ENCODE measurements at places on chromosomes 11 and 22.

DNA sequence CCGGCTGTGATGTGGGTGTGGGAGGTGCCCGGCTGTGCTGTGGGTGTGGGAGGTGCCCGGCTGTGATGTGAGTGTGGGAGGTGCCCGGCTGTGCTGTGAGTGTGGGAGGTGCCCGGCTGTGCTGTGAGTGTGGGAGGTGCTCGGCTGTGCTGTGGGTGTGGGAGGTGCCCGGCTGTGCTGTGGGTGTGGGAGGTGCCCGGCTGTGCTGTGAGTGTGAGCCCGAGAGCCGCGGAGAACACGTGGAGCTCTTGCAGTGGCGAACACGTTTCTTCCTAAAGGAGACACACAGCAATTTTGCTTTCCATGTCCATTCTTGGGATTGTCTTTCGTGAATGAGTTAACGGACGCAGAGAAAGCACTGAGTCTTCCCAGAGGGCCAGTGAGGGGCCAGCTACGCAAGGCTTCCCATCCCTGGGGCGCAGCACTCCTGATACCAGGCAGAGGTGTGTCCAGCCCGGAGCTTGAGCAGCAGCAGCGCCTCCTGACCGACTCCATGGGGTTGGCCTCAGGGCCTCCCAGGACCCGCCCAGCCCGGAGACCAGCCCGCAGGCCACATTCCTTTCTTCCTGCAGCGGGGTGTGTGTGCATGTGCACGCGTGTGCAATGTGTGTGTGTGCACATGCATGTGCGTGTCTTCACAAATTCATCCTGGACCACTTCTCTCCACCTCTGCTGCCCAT, 245.0 kb upstream of the B3GAT1 start:
- DNase-seq, result no peak

DNA sequence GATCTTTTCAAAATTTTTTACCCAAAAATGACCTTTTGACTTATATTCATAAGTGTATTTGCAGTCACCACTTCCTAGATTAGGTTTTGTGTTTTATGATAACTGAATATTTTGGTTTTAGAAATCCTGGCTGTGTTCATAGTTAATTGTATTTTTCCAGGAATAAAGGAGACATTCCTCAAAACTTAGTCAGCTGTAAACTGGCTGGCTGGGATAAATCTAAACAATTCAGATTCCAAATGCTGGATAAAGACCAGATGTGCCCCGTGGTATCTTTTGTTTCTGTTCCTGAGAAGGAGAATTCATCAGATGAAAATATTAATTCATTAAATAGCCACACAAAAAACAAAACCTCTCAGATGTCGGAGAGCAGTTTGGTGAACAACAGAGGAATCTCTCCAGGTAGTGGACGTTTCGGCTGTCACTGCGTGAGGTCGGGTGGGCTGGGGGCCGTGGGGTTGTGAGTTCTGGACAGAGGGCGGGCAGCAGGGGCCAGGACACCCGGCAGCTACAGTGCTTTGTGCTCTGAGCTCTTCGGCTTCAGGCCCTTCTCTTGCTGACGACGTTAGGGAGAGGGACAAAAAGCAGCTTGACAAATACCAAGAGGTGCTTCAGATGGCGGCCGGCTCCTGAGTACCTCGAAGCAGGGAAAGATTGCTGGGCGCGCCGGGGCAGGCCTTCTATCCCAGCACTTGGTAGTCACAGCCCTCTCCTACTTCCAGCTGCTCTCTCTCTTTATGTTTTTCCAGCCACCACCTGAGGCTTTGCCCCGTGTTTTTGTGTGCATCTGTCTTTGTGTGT, 24.6 kb downstream of the MOV10L1 start:
- DNase-seq, result no peak

DNA sequence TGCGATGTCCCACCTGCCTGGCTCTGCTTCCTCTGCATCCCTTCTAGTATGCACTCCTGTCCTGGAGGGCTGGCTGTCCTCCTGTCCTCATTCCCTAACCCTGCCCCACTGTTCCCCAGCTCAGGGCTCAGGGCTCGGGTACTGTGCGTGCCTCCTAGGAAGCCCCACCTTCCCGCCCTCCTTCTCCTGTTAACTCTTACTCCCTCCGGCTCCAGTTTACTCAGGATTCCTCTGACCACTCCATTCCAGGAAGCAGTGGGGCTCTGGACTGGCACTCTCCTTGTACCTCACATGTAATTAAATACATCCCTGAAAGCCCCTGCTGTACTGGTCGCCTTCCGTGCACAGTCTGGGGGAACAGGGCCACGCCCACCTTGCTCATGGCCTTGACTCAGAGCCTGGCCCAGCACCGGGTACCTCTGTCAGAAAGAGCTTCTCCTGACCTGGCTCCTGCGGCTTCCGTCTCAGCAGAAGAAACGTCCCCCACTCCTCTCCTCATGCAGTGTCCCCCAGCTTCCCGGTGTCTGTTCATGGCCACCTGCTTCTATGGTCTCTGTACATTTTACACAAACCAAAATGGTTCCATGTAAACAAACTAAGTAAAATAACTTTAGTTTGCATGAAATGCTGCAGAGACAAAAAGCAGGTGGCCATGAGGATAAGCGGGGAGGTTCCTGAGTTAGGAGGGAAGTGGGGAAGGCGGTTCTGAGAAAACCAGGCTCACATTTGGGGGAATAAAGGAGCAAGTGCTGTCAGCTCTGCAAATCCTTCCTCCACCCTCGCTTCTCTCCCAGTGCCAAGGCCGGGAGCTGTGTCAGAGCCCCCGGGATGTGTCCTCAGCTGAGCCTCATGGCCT, 445.9 kb downstream of the BRD1 start:
- DNase-seq, result no peak

DNA sequence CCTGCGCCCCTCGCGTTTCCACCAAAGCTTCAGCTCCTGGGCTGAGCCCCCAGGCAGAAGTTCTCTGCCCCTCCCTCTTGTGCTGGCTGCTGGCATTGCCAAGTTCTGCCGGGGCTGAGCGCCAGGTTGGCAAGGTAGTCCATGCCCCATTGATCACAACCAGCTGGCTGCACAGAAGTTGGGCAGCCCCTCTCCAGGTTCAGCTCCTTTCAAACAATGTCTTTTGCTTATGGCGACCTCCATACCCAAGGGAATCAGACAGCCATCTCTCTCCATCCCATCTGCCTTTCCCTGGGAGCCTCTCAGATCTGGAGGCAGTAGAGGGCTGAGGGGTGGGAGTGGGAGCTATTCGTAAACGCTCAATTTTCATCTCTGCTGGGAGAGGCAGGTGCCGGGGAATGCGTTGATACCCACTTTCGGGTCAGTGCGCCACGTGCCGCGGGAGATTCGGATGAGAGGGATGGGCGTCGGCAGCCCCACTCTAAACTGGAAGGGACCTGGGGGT, 1.5 kb downstream of the ADAMTS8 start:
- DNase-seq, result no peak

- DNase-seq, result no peak
Measured at GRCh38 chr11:63682066-63683021, 1.0 kb downstream of the RTN3 start.

GRCh38 chr11:35746356-35747153, 84.0 kb downstream of the TRIM44 start:
- no peak for DNase-seq

DNA sequence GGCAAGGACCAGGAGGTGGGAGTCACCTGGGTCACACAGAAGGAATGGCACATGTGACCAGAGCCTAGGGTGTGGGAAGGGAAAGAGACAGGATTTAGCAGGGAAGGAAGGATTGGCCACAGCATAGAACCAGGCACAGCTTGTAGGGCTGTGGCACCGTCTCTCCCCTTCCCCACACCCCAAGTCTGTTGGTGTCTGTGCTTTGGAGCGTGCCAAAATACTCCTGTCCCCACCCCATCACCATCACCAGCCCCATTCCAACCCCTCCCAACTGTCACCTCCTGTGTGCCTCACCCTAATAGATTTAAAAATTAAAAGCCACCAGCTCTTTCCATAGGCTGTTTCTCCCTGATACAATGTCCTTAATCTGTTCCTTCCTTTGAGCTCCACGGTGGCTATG, 18.2 kb downstream of the SGSM1 start:
- DNase-seq, result no peak

- DNase-seq, result no peak
Measured at GRCh38 chr11:2541881-2542361, 97.1 kb downstream of the KCNQ1 start.

GRCh38 chr11:10317151-10317755, 12.4 kb downstream of the ADM start:
- no peak for DNase-seq

- no peak for DNase-seq
Measured at GRCh38 chr11:71245601-71246391, 6.6 kb downstream of the SHANK2 start.

GRCh38 chr11:70786021-70786665, 387.8 kb downstream of the CTTN start:
- DNase-seq, result no peak

GRCh38 chr11:1471736-1472135, 14.8 kb downstream of the MOB2 start:
- DNase-seq, result no peak

DNA sequence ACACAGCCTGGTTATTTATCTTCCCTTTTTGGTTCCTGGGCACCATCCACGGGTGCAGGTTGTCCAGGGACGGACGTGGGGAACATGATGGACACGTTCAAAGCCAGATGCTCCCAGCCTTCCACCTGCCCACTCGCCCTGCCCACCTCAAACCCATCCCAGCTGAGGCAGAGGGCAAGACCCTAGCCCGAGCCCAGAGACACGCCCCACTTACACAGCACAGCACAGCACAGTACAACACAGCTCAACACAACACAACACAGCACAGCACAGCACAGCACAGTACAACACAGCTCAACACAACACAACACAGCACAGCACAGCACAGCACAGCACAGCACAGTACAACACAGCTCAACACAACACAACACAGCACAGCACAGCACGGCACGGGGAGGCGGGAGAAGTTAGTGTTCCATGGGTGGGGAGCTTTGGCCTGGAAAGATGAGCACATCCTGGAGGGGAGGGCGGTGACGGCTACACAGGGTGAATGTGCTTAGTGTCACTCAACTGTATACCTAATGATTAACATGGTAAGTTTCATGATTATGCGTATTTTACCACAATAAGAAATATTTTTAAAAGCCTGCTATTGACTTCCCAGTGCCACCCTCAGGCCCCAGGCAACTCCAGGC, 1507.5 kb downstream of the BRD1 start:
- DNase-seq, result no peak

GRCh38 chr11:2816941-2817421, 68.6 kb downstream of the CDKN1C start:
- DNase-seq, result no peak

DNA sequence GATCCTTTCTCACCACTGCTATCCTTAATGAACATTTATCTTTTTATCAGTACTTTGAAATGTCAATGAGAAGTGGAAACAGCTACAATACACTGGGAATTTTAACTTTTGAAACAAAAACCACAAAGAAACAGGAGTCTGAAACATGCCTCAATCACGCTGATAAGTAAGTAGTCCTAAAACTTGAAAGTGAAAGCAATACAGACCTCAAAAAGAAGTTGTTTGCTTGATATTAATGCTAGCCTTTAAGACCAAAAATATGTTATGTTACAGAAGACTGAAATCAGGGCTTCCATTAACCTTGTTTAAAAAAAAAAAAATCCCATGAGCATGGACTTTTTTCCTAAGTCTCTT, 21.3 kb downstream of the PHF21A start:
- no peak for DNase-seq

GRCh38 chr22:19555651-19556050, 31.4 kb upstream of the CLDN5 start:
- DNase-seq, result no peak

DNA sequence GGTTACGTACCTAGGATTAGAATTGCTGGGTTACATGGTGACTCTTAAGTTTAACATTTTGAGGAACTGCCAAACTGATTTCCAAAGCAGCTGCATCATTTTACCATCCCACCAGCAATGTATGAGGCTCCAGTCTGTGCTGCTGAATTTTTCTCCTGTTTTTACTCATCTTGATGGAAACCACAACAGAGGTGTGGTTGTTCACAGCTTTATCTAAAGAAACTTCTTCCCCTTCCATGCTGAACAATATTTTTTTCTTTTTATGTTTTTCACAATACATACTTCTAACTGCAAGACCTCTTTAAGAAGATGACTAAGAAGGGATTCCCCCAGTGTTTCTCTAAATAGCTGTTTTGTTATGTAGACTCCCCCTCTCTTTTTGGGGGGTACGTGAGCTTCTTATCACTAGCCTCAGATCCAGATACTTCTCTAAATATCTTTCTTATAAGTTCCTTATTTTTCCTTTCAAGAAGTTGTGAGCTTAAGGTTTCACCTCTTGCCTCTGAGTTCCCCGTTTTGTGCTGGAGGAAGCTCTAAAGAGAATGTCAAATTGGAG, 24.0 kb downstream of the TCP11L1 start:
- DNase-seq, result no peak

DNA sequence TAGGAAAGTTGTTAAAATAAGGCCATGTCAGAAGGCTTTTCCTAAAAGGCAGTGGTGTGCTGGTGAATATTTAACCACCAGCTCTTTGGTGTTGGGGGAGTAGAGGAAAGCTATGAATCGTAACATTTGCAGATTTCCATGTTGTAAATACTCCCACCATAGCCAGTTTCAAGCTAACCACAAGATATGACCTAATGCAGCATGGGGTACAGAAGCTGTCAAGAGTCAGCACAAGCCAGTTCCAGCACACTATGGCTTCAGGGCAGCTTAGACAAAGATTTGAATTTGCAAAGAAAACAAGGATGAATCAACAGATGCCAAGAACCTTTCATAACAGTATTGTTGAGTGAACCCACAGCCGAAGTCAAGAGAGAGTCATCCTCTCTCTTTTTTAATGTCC, 40.0 kb downstream of the COMMD9 start:
- DNase-seq, result no peak

GRCh38 chr11:111917312-111917711, 1.4 kb upstream of the C11orf52 start:
- DNase-seq, result no peak

DNA sequence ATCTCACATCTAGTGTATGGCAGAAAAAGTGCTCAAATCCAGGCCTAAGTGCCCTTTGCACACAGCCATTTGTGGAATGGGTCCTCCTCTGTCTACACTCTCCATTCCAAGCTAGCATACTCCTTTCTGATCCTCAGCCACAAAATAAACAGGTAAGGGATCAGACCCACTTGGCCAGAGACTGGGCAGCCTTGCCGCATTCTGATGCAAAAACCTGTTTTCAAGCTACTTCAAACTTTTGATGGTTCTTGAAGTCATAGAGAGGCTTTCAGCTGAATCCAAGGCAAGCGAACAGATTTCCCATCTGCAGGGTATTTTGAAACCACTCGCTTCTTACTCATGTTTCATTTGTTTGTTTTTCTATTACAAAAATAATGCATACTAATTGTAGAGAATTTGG, 136.6 kb upstream of the NAV2 start:
- no peak for DNase-seq

- DNase-seq, result no peak
Measured at GRCh38 chr22:40534379-40535188, 101.9 kb downstream of the MRTFA start.
